ENCODE measurements at places on chromosomes 7 and 10.
A peak's percentile ranks its signal among the peaks of the same experiment; 100 is the strongest.

DNA sequence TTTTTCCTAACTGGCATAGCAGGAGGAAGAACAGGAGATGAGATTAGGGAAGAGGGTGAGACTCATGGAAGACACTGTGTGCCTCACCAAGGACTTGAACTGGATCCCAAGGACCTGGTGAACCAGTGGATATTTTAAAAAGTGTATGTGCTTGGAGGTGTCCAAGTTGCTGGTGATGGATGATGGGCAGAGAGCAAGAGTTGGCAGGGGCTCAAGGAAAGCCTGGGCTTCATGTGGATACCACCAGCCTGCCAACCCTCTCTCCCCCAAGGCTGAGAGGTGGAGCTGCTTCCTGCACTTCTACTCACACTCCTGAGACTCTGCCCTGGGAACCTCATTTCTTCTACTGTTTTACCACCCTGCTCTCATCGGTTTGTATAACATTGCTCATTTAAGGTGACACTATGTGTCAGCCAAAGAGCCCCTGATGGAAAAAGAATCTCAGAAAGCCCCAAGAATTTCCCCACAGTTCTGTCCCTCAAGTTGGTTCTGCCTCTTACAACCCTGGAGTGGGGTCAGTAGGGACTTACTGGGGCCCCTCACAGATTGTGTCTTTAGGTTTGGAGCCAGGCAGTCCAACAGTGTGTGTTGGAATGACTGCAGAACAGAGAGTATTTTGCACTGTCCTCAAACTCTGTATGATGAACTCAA is 56.2 kb upstream of the PDCD4 start:
- DNase-seq = no peak

DNA sequence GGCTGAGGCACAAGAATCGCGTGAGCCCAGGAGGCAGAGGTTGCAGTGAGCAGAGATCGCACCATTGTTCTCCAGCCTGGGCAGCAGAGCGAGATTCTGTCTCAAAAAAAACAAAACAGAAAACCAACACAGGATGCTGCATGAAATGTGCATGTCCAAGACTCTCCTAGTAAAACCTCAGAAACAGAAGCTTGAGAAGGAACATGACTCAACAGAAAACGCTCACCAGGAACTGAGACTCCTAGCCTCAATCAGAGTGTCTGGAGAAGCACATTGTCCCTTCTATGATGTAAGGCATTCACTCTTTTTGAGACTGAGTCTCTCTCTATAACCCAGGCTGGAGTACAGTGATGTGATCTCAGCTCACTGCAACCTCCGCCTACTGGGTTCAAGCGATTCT is 168.3 kb downstream of the MYOF start:
- no peak for DNase-seq

- DNase-seq = peak; percentile 42
Observed at GRCh38 chr7:128831178-128831993, 1.2 kb downstream of the FLNC start.

- DNase-seq = no peak
Observed at GRCh38 chr7:123929107-123929506, 4.1 kb downstream of the SPAM1 start.

GRCh38 chr7:133619491-133619890 is 366.6 kb downstream of the EXOC4 start:
- no peak for DNase-seq

GRCh38 chr7:145698526-145699262 is 417.9 kb upstream of the CNTNAP2 start:
- peak; percentile 84 for DNase-seq

DNA sequence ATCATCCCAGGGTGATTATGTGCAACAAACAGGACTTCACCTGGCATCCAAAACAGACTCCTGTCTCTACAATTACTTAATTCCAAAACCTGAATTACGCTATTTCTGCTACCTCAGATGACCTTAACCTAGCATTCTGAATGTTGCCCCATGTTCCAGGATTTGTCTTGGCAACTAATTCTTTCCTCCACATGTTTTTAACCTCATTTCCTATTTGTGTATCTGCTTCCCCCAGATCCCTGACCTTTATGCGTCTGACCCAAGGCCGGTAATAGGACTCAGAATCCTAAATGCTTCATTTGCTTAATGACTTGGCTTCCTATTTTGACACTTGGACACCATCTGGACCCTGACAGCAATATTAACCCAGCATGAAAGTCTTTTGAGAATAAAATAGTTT is 8.7 kb upstream of the ING3 start:
- no peak for DNase-seq

DNA sequence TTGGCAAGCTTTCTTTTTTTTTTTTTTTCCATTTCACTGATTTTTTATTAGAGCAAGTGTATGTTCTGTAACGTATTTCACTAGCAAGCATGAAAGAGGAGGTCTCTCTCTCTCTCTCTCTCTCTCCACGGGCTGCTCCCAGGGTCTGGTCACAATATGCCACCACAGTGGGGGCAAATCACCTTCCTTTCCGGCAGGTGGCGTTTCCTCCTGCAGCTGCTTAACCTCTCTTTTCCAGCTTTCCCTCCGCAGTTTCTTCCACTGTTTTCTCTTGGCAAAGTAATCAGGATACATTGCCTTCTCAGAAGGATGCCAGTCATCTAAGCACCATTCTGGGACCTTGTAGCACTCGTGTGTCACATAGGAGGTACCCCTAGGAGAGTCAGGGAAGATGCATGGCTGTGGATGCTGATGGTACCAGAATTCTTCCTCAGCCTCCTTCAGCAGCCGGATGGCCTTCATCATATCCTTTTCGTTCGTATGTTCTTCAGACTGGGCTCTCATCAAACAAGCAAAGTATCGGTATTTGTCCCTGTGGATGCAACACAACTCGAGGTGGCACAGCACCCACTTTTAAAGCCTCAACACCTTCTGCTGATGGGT is 197.3 kb upstream of the PODXL start:
- no peak for DNase-seq

GRCh38 chr7:105782391-105783042 is 93.9 kb downstream of the ATXN7L1 start:
- DNase-seq = peak; percentile 68

GRCh38 chr7:77209479-77210139 is 10.0 kb upstream of the FGL2 start:
- no peak for DNase-seq

GRCh38 chr10:112202561-112203241 is 19.1 kb upstream of the GPAM start:
- no peak for DNase-seq

DNA sequence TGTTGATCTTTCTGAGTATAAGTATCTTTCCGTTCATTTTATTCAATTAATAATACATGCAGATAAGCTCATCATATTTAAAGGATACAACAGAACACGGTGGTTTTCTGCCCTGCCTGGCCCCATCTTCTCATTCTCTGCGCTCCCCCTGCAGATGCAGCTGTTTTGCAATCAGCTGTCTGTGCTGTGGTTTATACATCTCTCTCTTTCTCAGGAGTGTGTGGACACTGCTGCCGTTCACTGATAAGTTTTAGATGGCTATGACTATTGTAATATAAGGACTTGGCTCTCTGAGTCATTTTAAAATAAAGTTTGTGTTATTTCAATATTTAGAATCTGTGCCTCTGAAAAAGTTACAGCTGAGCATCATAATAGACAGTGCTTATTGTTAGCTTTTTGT is 54.5 kb downstream of the CUL1 start:
- DNase-seq = no peak

GRCh38 chr7:90749774-90750173 is 153.7 kb downstream of the CDK14 start:
- peak; percentile 50 for DNase-seq

DNA sequence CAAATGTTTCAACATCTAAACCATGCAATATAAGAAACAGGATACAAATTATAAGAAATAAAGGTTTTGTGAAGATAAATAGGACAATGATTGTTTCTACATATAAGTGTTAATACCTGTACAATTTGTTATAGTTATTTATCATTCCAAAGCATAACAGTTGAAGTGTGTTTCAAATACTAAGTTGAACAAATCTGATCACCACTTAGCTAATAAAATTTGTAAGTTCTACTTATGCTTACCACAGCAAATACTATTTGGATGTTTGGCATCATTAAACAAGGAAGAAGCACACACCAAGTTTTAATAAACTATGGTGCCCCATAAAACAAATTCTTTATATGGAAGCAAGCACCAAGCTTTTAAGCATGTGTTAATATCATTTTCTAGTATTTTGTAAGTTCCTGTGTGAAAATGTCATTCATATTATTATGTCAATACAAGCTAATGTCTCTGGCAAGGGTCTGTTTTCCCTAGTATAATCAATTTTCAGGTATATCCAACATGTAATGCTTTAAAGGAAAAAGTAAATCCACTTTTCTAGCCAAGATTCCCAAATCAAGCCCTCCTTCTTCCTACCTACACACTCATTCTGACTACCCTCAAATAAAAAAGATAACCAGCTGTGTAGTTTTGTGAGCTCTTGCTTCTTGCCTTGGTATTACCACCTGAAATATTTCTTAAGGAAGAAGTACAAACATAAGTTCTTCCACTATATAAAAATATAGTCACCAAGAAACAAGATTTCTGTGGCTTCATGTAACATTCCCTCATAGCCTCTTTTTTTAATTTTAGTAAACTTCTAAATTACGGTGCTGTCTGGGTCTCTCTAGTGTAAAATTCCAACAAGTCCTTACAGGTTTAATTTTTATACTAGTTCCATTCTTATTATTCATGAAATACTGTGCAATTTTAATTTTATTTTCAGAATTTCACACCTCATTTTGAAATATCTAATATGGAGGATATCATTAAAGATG is 9.2 kb downstream of the SKAP2 start:
- DNase-seq = no peak

- no peak for DNase-seq
Observed at GRCh38 chr10:129058664-129059155, 408.3 kb upstream of the MGMT start.

GRCh38 chr7:155660758-155661093 is 16.3 kb downstream of the RBM33 start:
- DNase-seq = no peak

- DNase-seq = peak; percentile 45
Observed at GRCh38 chr10:3723766-3724165, 61.2 kb downstream of the KLF6 start.

GRCh38 chr10:13891128-13892000 is 304.6 kb downstream of the PRPF18 start:
- DNase-seq = peak; percentile 15

DNA sequence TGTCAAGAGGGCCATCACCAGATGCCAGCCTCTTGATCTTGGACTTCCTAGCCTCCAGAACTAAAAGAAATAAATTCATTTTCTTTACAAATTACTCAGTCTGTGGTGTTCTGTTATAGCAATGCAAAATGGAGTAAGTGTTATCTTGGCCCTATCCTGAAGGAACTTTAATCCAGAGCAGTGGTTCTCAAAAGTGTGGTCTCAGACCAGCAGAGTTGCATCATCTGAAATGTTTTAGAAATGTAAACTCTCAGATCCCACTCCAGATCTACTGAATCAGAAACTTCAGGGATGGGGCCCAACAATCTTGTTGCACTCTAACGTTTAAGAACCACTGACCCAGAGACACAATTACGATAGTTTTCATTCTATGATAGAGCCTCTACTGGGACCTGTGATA is 3.2 kb upstream of the SUPV3L1 start:
- DNase-seq = no peak

DNA sequence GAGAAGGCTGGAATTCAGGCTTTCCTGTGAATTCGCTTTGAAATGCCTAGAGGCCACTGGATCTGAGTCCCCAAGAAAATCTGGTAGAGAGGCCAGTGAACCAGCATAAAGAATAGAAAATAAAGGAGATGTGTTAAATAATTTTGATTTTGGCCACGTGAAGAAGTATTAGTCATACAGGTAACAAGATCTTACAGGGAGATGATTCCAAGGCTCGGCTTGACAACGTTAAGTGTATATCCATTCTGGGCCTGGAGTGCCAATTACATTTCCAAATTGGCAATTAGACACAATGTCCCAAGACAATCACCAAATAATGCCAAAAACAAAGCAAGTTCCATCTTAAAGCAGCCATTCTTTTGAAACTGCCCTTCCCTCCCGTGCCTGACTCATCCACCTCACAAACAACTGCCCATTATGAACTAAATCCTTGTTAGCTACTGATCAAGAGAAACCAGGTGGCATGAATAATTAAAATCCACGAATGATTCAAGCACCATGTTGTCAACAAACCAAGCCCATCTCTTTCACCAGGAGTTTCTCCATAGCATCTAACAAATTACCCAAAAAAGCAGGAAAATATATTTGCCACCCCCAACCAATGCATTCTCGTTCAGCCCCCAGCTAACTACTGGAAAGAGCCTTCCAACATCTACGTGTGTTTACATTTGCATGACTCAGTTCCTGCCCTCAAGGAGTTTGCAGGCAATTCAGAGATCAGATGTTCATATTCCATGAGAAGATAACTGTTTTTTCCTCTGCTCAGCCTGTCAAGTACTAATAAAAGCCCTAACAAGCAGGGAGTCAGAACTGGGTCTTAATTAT is 8.5 kb downstream of the KCNMA1 start:
- DNase-seq = no peak

DNA sequence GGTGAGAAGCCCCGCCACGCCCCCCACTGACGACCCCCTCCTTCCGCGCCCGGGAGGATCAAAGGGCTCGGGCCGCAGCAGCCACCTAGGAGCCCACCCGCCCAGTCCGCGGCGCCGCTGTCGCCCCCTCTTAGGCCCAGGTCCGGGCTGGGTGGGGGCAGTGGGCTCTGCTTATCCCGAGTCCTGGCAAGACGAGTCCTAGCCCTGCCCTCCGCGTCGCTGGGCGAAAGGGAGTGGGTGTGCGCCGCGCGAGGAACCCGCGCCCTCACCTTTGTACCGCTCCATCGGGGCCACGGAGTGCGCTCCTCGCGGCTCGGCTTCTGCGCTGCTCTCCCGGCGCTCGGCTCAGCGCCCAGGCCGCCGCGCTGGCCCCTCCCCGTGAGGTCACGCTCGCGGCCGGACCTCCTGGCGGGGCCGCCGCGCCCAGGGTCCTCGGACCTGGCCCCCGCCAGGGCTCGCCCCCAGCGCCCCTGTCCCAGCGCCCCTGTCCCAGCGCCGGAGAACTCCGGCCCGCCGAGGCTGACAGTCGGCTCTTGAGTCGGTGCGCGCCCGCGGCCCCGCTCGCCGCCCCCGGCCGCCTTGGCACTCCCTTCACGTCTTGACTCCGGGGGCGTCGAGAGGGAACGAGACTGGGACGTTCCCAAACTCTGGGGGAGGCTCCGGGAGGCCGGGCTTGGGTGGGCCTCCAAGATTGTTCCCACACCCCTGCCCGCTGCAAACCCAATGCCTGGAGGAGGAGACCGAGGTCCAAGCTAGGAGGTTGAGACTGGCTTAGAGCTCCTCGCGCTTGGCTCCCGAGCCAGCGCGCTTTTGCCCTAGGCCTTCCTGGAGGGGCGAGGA is at the start of gene AFAP1L2:
Gene AFAP1L2, minus strand, starts transcription at position 332 of the 840 bp plus-strand sequence. Its CDS starts 47 bp downstream, at position 285.
- no peak for DNase-seq

- no peak for DNase-seq
Observed at GRCh38 chr7:149210551-149210950, 15.2 kb downstream of the ZNF282 start.

GRCh38 chr7:45986355-45987298 is 65.6 kb upstream of the IGFBP3 start:
- no peak for DNase-seq

Data from fibroblast of gingiva (primary cell).